ENCODE measurements at places on chromosomes 2 and 18. TPM values are rescaled to one million over a fixed set of nuclear protein-coding genes. Genes with fewer than 3 reads are reported as not detected.

- DNase-seq = no peak
Measured at GRCh38 chr2:40165509-40165844, 286.4 kb downstream of the SLC8A1 start.

DNA sequence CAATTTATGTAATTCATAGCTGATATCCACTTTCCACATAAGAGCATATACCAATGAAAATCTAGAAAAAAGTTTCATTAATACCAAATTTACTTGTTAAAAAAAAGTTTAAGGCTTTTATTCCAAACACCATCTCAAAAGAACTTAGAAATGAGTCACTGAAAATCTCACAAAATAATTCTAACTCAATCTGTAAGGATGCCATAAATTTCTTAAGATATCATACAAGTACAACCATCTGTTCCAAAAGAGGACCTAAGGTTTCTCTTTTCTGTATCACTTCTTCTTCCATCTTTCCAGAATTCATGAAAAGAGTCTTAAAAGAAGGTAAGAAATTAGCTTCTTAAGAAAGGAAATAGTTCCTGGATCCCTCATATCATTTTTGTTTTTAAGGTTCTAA, 60.4 kb downstream of the TRIP12 start:
- no peak for DNase-seq

GRCh38 chr18:71541643-71542042, 1002.5 kb downstream of the CBLN2 start:
- DNase-seq = no peak

- DNase-seq = no peak
Measured at GRCh38 chr18:1002653-1003178, 98.0 kb downstream of the ADCYAP1 start.

GRCh38 chr2:236934166-236934565, 151.5 kb upstream of the COPS8 start:
- DNase-seq = no peak

DNA sequence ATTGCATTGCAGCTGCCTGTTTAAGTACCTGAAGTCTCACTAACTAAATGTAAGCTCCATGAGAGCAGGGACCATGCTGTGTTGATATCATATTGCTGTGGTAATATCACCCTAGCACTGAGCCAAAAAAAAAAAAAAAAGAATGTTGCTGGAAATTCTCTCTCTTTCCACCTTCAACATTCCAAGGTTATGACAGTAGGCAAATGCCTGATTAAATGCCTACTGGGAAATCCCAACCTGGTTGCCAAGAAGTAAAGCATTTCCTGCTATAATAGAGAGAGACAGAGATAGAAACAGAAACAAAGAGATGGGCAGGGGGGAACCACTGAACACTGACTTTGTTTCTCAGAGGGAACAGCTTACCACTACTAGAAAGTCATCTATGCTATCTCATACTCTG, 1604.2 kb downstream of the LRP1B start:
- no peak for DNase-seq

DNA sequence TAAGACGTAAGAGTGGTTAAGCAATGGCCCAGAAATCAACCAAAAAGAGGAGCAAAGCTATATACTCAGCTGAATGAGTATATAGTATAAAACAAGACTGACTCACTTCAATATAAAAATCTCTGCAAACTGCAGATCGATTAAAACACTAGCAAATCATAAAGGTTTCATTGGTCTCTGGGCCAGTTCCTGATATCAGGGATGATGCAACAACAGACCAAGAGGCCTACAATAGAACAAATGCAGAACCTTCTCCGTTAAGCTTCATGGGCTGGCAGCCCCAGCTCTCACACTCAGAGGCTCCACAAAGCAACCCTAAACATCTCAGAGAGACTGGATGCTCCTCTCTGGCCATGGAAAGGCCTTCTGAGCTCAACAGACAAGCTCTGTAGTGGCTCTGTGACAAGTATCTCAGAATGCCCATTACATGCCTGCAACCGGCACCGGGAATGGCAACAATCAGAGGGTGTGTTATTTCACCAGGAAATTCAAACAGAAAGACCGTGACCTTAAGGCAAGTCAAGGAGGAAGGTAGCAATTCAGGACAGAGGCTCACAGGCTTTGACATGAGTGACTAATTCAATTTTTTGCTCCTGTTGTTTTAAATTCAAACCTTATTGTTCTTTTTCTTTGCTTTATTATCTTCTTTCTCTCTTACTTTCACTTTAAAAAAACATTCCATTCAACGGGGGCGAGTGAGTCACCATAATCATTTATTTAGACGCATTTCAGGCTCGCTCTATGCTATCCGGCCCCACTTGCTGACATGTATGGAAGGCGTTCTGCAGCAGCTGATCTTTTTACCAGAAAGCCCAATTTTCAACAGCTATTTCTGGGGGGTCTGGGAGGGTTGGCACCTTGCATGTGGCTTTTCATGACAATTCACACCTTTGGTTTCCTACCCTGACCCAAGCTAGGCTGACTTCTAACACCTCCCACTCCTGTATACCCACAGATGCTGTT, 15.1 kb downstream of the CYRIA start:
- DNase-seq = no peak

- DNase-seq = no peak
Measured at GRCh38 chr2:53787614-53788289, 908 bp downstream of the ERLEC1 start.

- no peak for DNase-seq
Measured at GRCh38 chr2:72109904-72110303, 37.8 kb downstream of the CYP26B1 start.

- DNase-seq = no peak
Measured at GRCh38 chr2:213187386-213187785, 36.0 kb upstream of the IKZF2 start.

DNA sequence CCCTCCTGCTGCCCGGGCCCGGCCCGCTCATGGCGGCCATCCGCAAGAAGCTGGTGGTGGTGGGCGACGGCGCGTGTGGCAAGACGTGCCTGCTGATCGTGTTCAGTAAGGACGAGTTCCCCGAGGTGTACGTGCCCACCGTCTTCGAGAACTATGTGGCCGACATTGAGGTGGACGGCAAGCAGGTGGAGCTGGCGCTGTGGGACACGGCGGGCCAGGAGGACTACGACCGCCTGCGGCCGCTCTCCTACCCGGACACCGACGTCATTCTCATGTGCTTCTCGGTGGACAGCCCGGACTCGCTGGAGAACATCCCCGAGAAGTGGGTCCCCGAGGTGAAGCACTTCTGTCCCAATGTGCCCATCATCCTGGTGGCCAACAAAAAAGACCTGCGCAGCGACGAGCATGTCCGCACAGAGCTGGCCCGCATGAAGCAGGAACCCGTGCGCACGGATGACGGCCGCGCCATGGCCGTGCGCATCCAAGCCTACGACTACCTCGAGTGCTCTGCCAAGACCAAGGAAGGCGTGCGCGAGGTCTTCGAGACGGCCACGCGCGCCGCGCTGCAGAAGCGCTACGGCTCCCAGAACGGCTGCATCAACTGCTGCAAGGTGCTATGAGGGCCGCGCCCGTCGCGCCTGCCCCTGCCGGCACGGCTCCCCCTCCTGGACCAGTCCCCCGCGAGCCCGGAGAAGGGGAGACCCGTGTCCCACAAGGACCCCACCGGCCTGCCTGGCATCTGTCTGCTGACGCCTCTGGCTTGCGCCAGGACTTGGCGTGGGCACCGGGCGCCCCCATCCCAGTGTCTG, 767 bp downstream of the RHOB start:
- DNase-seq = peak; percentile 82

DNA sequence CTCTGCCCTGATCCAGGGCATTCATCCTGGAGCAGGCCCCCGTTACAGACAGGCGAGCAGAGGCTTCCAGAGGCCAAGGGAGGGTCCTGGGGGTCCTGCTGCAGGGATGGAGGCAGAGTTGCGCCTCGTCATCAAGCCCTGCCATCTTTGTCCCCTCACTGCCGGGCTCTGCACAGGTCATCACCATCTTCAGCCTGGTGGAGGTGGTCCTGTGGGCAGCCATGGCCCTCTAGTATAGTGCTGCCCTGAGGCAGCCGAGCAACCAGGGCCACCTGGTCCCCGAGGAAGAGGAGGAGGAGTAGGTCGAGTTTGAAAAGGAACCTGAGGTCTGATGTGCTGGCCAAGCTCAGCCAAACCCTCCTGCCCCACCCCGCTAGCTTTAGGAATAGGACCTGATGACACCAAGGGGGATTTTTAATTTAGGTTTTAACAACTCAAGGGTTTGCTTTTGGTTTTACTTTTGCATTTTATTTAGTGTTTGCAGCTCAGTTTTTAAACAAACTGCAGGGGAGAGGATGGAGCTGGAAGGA, 8.8 kb upstream of the ALPI start:
- DNase-seq = no peak

DNA sequence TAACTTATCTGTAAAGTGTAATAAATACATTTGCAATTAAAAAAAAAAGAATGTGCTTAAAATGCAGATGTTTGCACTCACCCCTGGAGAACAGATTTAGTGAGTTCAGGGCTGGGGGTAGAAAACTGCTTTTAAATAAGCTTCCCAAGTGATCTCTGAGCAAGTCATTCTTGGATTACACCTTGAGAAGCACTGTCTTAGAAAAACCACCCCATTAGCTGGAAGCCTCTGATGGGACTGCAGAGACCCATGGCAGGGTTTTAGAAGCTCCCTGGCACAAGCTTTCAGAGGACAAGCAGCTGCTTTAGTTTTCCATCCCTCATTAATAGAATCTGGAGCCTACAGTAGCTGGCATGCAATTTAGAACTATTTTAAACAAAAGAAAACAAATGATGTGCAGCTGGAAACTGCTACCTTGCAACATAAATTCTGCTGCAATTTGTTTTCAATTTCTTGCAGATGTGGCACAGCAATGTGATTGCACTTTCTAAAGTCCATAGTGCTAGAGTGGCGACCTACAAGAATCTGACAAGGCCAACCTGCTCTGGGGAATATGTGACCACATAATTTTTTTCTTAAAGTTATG, 141.5 kb downstream of the CDC42EP3 start:
- no peak for DNase-seq

- no peak for DNase-seq
Measured at GRCh38 chr2:99524056-99524455, 34.2 kb upstream of the REV1 start.

Gene DYNAP
- not detected for total RNA-seq

Gene RAB31
- total RNA-seq = 15.2 TPM

Gene CWC22
- total RNA-seq = 24.3 TPM

Gene B3GNT7
- total RNA-seq = 1.5 TPM

Gene TNFAIP6
- not detected for total RNA-seq

Gene PHLPP1
- 28.1 TPM for total RNA-seq

Gene ABCG5
- total RNA-seq = not detected

Measured in suprapubic skin (tissue), 4 donors.